ENCODE measurements at places on chromosomes 6 and 20.

- DNase-seq: no peak
These were observed 375.9 kb downstream of the RNF144B start for GRCh38 chr6:18763086-18763485.

GRCh38 chr6:139730340-139730974 is 356.0 kb upstream of the CITED2 start:
- no peak for DNase-seq

GRCh38 chr6:54018722-54019121 is 92.5 kb upstream of the MLIP start:
- no peak for DNase-seq

- DNase-seq: peak; percentile 80
These were observed 90.0 kb upstream of the ARID1B start for GRCh38 chr6:156686995-156687788.

DNA sequence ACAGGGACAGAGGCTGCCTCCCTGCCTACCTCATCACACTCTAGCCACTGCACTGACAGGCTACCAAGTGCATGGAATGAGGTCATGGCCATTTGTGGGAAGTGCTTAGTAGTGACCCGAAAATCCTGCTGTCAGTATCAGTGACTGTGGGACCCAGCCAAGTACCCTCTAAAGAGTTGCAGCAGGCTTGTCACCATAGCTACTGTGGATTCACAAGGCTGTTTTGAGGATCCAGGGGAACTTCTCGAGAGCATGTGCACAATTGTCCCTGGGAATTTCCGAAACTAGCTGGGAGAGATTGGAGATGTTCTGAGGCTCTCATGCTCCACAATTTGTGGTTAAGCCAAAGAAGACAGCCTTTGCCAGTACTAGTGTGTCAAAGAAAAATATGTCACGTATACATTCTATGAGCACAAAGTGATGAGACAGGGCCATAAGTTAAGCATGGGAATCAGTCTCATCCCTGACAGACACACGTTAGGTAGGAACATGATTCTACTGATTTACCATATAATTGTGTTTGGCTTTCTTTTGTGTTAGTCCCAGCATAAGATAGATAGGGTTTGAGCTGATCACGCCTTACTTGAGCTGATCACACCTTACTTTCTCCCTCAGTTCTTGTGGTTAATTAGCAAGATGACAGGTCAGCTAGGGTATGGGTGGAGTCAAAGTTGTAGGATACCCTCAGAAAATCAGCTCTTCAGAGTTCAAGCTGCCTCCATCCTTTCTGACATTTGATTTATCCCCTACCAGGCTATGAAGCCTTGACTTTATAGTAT is 42.6 kb upstream of the TMEM170B start:
- DNase-seq: no peak

DNA sequence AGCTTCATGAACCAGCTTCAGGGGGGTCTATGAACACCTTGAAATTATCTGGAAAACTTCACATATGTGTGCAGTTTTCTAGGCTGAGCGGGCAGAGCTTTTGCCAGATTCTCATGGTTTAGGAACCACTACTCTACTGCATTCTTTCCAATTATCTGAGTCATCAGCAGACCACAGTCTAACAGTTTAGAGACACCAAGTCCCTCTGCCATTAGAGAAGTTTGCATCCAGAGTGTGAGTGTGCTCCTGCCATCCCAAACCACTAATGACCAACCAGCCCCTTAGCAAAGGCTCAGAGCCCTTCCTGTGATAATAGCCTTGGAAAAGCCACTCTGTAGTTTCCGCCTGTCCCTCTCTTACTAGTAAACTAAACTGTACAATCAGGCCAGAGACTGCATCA is 96.8 kb downstream of the PHACTR1 start:
- no peak for DNase-seq

DNA sequence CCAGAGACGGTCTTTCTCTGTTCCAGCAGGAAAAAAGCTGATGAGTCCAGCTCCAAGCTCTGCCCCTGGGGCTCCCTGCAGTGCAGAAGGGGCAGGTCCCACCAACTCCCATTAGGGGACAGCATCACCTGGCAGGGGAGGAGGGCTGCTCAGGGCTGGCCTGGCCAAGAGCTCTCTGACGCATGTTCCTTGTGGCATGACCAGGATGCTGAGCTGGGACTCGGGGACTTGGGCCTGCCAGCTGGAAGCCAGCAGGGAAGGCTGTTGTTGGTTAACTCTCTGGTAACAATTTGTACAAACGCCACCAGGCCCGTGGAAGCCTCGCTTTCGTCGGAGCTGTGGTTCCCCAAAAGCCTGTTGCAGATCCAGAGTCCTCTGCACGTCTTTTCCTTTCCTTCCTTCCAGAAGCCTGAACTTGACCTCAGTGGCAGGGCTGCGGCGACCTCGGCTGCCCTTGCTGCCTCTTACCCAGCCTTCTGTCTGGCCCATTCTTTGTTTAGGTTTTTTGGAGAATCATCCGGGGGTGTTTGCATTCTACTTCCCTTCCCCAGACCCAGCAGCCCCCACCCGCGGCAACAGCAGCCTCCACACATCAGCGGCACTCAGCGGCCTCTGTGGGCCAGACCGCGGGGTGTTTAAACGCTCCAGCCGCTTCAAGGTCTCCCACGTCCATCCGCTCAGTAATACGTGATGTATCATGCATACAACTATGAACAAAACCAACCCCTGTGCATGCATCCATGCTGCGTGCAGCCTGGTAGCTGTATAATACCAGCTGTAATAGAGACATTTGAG is 63.3 kb downstream of the GNAS-AS1 start:
- no peak for DNase-seq

- no peak for DNase-seq
These were observed 715.9 kb upstream of the POU3F2 start for GRCh38 chr6:98118397-98119045.

DNA sequence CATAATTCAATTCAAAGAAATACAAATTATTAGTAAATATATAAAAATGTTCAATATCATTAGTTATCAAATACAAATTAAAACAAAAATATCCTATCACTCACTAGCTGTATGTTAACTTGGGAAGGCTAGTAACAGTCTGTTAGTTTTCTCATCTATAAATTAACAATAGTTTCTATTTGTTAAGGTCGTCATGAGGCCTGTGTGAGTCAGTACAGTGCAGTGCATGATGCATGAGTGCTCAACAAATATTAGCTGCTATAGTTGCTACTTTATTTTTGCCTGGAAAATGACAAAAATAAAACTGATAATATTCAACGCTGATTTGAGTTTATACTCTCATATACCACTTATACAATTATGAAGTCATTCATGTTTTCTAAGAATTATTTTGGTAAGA is 401.6 kb upstream of the RUNX2 start:
- DNase-seq: no peak

DNA sequence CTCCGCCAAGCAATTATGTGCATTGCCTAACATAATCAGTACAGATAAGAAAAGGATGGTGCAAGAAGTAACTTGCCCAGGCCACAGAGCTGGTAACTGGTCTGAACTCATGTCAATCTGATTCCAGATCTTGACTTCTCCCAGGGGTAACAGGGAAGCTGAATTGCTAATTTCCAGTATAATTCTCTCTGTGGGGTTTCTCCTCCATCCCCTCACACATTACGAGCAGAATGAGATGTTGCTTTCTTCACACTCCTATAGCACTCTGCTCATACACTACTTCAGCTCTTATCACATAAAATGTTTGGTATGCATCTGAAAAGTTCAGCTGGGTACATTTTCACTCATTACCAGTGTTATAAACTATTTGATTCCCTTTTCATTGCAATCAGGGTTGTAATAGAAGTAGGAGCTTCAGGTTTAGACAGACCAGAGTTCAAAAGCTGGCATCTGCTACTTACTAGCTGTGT is 24.0 kb upstream of the LRRC1 start:
- no peak for DNase-seq

DNA sequence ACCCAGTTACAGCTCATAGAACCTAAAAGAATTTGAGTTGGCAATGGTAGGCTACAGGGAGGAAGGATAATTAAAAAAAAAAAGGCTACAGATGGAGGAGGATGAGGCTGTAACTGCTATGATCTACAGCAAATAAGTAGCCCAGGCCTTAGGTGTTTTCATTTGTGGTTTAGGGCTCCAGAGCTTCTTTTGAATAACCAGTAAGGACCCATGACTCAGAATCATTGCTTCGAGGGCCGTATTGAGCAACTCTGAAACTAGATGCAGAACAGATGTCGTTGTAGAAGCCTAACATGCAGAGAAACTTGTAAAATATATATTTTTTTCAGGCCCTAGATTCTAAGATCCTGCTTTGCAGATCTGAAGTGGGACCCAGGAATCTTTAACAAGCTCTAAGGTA is 19.0 kb upstream of the ASIP start:
- DNase-seq: no peak

Data from CD4-positive, alpha-beta T cell treated with Interleukin-4 for 1 hour (primary cell).